ENCODE measurements at places on chromosomes 2 and 18.

- DNase-seq, result no peak
These were observed 44.8 kb upstream of the CTDP1 start for GRCh38 chr18:79634593-79635426.

GRCh38 chr2:233336541-233336940 lies 17.8 kb upstream of the DGKD start:
- DNase-seq, result no peak

GRCh38 chr2:209525834-209526281 lies 102.0 kb downstream of the MAP2 start:
- peak; percentile 29 for DNase-seq

DNA sequence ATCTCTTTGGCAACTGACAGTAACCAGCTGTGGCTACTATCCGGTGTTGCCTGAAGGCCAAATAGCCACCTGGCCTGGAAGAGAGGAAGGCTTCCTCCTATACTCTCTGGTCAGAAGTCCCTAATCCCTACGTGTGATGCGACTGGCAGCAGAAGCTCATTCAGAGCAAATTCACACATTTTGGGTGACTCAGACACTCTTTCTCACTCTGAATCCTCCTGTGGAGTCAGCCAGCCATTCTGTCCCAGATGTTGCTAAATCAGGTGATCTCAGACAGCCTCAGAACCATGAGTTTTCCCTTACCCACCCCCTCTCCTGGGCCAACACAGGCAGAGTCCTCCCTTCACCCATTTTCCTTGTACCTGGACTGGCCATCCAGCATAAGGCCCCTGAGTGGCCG lies 34.7 kb downstream of the CFAP53 start:
- DNase-seq, result no peak

DNA sequence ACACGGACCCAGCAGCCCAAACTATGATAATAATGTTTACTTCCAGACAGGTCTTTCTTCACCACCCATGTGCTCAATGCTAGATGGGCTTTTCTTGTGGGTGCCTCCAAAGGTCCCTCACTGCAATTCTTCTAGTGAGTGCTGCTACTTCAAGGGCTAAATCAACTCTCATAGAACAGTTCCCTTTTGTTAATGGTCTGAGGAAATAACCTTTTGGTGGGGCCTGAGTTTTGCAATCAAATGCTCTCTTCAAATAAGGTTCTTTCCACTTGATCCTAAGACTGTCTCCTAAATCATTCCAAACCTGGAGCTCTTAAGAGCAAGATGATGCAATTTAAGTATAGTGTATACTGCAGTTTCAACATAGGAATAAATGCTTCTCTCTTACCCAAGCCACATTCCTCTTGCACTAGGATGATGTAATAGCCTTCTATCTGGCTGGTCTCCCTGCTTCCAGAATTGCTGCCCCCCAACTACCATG lies 6.0 kb downstream of the NEMP2 start:
- peak; percentile 57 for DNase-seq

DNA sequence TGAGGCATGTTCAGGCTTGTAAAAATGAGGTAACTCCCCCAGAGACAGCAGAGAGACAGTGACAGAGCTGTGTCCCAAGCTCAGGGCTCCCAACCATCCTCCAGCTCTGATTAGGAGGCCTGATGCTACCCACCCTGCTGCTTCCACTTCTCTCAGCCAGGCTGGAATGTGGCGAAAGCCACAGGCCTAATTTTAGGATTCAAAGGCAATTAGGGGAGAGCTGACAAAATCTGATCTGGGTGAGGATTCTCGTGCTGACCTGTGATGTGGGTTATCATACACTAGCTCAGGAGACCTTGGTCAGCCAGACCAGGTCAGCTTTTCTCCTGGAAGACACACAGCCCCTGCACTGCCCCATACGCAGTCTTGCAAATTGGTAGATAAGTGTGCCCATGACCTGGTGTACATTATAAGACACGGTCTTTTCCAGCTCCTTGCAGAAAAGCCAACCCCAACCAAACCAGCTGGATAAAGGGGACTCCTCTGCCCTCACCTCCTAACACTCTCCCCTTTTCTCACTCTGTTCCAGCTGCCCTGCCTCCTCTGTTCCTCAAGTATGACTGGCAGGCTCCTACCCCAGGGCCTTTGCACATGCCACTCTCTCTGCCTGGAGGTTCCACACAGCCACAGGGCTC lies 225.9 kb downstream of the MGAT5 start:
- no peak for DNase-seq

GRCh38 chr2:58239243-58239925 lies 1.7 kb downstream of the FANCL start:
- DNase-seq, result no peak

DNA sequence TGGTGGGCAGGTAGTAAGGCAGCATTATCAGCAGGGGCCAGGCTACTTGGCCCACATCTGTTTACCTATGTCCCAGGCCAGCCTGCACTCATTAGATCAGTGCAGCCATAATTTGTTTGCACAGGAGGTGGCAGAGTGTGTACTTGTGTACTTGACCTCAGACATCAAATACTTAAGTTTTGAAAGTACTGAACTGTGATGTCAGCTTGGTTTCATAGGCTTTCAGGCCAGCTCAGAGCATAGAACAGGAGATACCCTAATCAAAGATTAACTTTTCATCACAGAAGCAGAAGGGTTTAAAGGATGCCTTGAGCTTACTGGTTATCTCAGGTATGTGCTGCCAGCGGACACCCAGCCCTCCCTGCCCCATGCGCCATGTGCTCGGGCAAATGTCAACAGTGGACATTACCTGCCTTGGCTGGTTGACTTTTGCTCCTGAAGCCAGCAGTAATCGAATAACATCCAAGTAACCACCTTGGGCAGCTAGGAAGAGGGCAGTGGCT lies 33.2 kb downstream of the ANKRD29 start:
- no peak for DNase-seq

GRCh38 chr2:159454185-159454584 lies 162.2 kb downstream of the BAZ2B start:
- peak; percentile 7 for DNase-seq

DNA sequence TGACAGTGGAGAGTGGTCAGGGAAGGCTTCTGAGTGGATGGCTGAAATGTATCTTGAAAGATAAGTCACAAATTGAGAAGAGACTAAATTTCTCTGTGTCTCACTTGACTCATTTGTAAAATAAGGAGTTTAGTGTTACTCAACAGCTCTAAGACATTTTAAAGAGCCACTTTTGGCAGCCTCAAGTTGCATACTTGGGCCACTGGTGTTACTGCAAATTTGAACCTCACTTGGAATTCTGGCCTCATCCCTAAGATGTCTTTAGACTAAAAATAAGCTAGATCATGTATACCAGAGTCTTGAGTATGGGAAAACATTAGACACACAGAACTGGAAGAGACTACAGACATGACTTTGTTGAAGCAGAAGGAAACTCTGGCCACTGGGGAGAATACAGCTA lies 4.5 kb upstream of the MTLN start:
- no peak for DNase-seq

DNA sequence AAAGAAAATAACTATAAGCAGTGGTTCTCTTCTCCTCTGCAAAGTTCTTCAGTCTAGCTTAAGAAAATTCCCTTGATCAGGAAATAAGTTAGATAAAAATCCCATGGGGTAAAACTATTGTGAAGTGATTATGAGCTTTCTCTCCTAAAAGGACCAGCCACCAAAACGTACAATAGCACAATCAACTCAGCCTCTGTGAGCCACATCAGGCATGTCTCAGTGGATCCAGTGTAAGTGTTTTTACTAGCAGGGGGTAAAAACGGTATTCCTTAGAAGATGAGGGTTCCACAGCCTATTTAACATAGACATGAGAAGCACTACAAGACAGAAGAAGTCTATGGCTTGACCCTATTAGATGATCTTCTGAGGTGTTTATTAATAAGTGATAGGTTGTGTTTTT lies 503.2 kb downstream of the PIK3C3 start:
- DNase-seq, result no peak

DNA sequence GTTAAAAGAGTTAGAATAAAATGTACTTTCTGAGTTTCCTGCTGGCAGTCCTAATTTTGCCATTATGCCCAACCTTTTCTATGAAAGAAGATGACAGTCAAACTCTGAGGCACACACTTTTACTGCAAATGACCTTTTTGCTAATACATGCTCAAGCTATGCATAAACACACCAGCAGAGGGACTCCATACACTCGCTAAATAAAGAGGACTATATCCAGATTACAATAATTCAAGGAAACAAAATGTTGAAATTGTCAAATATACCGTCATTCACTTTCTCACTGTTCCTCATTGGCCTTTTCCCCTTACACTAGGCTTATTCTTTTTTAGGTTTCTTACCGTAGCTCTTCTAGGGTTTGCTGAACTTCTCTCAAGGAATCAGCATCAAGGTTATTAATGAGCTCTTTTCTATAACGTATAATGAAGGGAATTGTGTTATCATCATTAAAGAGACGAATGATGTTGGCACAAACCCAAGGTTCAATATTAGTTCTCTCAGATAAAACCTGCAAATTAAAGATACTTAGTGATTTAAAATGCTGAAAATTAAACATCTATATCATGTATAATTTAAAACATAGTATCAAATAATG lies 25.7 kb downstream of the SRBD1 start:
- peak; percentile 75 for DNase-seq

GRCh38 chr2:216478151-216478550 lies 20.5 kb upstream of the RPL37A start:
- DNase-seq, result peak; percentile 89

DNA sequence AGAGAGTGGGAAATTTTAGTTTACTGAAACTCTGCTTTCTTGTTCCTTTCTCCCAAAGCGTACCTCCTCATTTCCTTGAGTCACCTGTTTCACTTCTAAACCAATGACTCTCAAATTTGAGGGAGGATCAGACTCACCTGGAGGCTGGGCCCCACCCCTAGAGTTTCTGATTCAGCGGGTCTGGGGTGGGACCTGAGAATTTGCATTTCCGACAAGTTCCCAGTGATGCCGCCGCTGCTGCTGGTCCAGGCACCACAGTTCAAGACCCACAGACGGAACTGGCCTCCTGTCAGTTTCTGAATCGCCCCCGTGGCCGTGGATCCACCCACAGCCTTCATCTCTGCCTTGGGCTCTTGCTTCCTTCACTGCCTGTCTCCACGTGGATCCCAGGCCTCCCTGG lies 44.9 kb upstream of the PELI1 start:
- DNase-seq, result no peak

GRCh38 chr2:190822043-190822442 lies 58.6 kb upstream of the GLS start:
- DNase-seq, result peak; percentile 41

DNA sequence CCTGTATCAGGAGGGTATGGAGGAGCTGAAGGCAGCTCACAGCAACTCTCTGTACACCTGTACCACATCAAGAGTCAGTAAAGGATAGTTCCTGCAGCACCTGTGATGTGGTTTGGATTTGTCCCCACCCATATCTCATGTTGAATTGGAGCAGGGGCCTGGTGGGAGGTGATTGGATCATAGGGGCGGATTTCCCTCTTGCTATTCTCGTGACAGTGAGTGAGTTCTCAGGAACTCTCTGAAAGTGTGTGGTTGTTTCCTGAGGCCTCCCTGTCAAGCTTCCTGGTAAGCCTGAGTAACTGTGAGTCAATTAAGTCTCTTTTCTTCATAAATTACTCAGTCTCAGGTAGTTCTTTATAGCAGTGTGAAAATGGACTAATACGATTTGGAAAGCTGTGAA lies 28.9 kb downstream of the OSBPL1A start:
- DNase-seq, result no peak

DNA sequence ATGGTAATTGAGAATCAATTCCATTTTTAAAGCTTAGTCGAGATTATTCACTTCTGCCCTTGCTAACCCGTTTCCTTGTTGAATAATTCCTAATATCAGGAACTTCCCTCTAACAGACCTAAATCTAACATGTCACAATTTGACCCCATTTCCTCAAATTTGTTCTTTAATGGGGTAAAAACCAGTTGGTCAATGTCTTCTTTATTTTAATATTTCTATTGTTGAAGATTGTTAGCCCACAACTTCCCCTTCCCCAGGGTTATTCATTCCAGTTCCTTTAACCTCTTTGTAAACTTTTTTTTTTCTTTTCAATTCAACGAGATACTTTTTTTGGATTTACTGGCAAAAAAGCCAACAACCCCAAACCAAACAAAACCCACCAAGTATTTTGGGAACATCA lies 7.3 kb downstream of the TNFRSF11A start:
- DNase-seq, result no peak

DNA sequence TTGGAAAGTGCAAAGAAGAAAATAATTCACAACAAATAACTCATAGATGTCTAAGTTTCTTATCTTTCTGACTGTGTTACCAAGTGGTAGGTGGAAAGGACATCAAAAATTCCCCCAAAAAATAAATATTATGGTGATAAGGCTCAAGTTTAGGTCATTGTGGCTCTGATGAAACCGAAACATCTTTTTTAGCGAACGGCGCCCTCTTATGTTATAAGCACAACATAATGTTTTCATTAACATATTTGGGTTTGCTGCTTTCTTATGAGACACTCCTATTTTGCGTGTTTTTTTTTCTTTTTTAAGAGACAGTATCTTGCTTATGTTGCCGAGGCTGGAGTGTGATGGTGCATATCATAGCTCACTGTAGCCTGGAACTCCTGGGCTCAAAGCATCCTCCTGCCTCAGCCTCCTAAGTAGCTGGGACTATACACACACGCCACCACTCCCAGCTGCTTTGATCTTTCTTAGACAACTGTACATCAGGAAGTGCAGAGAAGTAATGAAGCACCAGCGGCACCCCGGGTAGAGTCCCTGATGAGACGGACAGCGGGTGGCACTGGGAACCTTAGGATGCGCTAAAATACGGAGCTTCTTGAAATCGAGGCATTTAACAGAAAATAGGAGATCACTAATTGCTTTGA lies 38.5 kb upstream of the SLC35G4 start:
- DNase-seq, result peak; percentile 37

- DNase-seq, result no peak
These were observed 63.4 kb downstream of the MYO5B start for GRCh38 chr18:50131591-50131990.

GRCh38 chr2:177745531-177745930 lies 327.0 kb downstream of the PDE11A start:
- no peak for DNase-seq

DNA sequence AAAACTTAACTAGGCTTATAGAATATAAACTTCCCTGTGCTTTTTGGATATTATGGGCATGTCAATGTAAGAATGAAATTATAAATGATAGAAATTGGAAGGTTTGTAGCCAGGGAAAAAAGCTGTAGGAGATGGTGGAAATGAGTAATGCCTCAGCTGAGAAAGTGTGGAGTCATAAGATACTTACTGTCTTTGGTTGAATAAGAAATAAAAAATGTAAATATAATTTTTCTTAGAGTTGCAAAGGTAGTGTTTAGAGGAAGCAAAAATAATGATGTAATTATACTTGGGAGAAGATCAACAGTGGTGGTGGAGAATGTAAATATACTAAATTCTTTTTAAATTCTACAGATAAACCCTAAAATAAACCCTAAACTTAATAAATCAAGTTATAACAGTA lies 26.2 kb upstream of the RND3 start:
- DNase-seq, result no peak

GRCh38 chr2:239271882-239272281 lies 128.9 kb downstream of the HDAC4 start:
- no peak for DNase-seq

- DNase-seq, result no peak
These were observed 240.8 kb upstream of the PIK3C3 start for GRCh38 chr18:41713969-41714825.

GRCh38 chr2:42073739-42074503 lies 26.1 kb downstream of the PKDCC start:
- no peak for DNase-seq

All from SK-MEL-5 (cell line).